ENCODE measurements at places on chromosomes 6 and 20.

DNA sequence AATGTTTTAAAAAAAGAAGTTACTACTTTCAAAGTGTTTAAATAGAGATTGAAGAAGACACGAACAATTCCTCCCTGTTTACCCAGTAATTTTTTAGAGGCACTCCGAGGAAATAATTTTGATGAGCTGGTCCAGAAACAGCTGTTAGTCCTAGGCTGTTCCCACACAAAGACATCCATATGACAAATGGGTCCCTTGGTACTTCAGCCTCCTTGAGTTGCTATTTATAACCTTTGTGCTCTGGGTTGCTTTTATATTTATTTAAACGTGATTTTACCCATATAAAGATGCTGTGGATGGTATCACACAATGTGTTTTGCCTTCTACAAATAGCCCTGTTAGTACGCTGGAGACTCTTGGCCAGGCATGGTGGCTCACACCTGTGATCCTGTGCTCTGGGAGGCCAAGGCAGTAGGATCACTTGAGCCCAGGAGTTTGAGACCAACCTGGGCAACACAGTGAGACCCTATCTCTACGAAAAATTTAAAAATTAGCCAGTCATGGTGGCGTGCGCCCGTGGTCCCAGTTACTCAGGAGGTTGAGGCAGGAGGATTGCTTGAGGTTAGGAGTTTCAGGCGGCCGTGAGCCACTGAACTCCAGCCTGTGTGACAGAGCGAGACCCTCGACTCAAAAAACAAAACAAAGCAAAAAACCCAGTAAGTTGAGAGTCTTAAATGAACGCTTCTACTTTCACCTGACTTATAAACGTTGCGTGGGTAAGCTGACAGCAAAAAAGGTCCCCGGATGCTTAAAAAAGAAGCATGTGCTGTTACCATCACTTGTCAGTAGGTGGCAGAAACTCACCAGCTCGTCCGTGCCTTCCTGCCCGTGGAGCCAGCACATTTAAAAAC, 56.9 kb upstream of the ARMH2 start:
- DNase-seq: peak; percentile 74

- DNase-seq: no peak
These were observed 25.9 kb downstream of the RIN2 start for GRCh38 chr20:19783966-19784401.

GRCh38 chr6:158649289-158650143, at the start of gene SYTL3:
SYTL3 (plus strand) TSS chr6:158650054; CDS start chr6:158663269, 13,215 bp downstream.
- DNase-seq: peak; percentile 90

DNA sequence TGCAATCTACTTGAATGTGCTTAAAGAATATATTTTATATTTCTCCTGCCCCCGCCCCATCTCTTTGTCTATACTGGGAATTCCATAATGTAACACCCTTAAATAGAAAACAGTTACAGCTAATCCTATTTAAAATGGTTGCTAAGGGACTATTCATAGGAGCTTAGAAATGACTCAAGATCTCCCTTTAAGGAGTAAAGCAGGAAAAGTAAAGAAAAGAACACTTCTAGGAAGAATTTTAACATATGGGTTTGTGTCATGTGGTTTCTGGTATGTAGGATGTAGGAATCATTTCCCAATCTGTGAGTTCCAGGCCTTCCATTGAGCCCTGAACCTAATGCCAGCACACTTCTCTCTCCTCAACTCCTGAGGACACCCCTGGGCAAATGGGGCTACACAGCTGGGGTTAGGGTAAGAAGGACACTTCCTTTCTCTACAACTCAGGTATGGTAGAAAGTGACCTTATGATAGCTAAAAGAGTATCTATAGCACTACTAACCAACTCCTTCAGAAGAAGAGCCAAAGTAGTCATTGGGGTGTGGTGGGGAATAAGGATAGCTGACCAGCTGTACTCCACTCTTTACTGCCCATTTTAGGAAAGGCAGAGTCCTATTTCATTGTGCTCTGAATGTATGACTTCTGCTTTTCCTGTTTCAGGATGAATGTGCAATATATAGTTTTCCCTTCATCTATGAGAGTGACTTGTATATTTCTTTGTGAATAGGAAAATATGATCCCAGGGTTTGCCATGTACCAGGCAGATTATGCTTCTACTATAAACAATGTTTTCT, 27.3 kb downstream of the RIMS1 start:
- DNase-seq: no peak

GRCh38 chr20:22682381-22682780, 98.0 kb upstream of the FOXA2 start:
- no peak for DNase-seq

DNA sequence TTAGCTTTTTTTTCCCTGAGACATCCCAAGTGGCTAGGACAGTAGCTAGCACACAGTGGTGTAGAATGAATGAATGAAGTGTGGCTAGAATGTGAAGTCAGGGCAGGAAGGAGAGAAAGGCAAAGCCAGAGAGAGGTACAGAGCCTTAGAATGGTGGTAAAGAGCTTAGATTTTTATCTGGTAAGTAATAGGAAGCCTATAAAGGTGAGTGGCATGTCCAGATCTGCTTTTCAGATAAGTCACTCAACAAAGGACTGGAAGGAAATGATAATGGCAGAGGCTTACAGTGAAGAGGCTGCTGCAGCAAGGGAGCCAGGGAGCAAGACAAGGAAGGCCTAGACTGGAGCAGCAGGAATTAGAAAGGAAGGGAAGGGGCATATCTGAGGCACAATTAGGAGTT, 96.0 kb upstream of the PRDM1 start:
- DNase-seq: no peak

DNA sequence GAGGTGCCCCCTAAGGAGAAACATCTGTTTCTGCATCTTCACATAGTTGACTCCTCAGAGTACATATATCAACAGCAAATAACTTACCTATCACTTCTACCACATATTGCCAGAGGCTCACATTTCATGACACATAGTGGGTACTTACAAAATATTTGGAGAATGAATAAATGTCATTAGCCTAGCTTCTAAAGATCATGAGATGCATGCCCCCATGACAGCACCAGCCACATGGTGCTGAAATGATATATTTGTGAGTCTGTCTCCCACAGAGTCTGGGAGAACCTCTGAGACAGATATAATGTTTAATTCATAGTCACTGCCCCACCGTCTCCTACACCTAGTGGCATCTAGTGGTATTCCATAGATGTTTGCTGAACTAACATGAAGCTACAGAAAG, 555.6 kb downstream of the KIF16B start:
- no peak for DNase-seq

DNA sequence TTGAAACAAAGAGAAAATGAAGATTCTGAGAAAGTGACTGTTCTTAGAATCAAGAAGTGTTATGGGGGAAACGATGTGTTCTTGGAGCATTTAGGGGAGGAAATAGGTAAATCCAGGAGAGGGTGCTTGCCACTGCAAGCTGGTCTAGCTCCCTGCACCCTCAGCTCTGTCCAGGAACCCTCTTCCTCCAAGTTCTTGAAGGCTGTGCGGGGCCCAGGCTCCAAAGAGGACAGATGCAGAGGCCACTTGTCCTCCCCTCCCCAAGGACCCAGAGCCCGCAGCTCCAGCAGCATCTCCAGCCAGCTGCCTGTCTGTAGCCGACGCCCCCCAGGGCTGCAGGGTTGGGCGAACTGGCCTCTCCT, 87.9 kb downstream of the CDC5L start:
- DNase-seq: no peak

GRCh38 chr20:30487947-30488926, 769.2 kb upstream of the DEFB115 start:
- DNase-seq: no peak

- DNase-seq: no peak
These were observed 590.7 kb upstream of the FLRT3 start for GRCh38 chr20:14928083-14928482.

GRCh38 chr6:37674161-37674560, 23.5 kb downstream of the MDGA1 start:
- no peak for DNase-seq

- no peak for DNase-seq
These were observed 206.8 kb upstream of the ARG1 start for GRCh38 chr6:131366223-131366622.

GRCh38 chr6:55023230-55023629, 151.1 kb upstream of the HCRTR2 start:
- peak; percentile 48 for DNase-seq

DNA sequence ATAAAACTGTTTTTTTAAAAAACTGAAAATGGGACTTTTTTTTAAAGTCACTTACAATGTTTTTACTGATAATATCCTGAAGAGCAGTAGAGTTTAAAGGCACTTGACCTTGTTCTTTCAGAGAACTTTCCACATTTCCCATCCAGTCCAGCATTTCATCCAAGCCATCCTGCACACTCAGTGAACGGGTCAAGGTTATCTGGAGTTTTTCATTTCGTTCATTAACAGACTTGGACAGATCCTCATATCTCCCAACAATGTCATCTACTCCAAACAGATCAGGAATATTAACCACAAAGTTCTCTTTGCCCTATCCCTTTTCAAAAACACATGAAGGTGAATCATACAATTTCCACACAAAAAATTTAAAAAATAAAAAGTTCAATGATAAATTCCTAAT, 69.1 kb downstream of the DST start:
- no peak for DNase-seq

GRCh38 chr6:25026723-25027122, 91.0 kb upstream of the RIPOR2 start:
- no peak for DNase-seq

DNA sequence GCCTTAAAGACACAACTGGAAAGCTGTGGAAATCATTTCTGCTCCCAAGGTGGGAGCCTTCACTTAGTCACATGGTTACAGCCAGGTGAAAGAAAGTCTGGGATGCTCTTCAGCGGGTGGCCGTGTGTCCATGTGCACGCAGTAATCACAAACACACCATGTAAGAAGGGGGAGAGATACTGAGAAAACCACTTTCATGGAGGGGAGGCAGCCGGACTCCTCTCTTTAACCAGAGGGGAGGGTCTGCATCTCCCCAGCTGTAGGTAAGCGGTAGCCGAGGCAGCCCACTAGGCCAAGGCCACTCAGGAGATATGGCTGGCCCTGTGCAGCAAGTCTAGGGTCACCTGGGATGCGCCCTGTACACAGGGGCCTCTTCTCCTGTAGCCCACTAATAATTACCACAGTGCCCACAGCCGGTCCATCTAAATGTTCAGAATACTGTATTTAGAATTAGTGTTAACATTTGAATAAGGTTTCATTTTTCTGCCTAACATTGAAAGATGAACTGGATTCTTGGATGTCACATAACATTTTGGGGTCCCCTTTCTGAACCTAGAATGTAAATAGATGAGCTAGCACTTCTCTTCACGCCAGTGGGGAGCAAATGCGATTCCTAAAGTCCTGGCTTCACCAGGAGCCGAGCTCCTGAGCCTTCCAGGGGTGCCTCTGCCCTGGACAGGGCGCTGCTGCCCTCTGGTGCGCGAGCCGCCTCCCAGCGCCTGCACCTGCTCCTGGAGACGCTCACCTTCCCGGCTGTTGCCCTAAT, 15.9 kb downstream of the GPR31 start:
- DNase-seq: peak; percentile 55

All from CD14-positive monocyte (primary cell).